ENCODE measurements at places on chromosomes 5 and 9. TPM values are rescaled to one million over a fixed set of nuclear protein-coding genes. Genes with fewer than 3 reads are reported as not detected.

The TIFAB gene
- total RNA-seq: not detected

The TEK gene
- total RNA-seq: 21.1 TPM

The TMEM141 gene
- total RNA-seq: 75.9 TPM

The IFNA2 gene
- total RNA-seq: not detected

The TLX3 gene
- total RNA-seq: not detected

The GRXCR2 gene
- 5.5 TPM for total RNA-seq

DNA sequence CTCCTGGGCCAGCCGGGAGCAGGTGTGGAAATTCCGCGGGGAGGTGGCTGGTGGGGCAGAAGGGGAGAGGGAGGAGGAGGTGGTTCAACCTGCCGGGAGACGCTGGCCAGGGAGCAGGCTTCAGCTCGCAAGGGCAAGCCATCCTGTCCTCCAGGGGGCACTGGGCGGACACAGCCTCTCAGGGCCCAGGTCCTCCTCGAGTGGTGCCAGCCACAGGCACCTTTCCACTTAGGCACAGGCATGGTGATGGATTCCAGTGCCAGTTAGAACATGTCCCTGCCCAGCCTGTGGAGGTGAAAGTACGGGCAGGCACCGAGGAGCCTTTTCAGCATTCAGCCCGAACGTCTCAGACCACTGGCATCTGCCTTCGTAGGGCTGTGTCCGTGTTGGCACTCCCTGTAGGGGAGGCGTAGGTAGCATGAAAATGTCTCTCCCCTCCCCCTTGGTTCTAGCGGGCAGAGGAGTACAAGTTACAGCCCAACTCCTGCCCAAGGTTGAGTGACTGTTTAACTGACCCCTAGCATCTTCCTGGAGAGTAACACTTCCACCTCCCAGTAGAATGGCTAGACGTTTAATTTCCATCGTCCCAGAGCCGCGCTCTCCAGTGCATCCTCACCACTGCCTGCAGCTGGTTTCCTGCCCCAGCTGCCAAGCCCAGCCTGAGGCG, 48.9 kb downstream of the DAB2IP start:
- DNase-seq: peak; percentile 85

DNA sequence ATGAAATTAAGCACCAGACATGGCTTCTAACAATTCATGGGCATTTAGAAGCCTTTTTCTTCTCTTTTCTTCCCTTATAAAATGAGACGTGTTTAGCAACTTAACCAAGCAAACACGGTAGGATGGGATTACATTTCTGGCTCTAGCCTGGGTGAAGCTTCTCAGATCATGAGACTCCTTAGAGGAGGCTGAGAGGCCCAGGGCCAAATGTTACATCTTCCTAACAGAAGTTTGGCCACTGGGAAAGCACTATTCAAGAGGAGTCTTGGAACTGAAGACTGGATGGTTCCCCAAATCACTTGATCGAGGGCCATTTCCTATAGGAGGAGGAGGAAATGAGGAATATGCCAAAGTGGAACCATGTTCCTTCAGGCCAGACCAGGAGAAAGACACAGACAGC, 1.9 kb downstream of the GABRP start:
- no peak for DNase-seq

- DNase-seq: no peak
These were observed 13.8 kb downstream of the TMEM267 start for GRCh38 chr5:43469671-43470391.

DNA sequence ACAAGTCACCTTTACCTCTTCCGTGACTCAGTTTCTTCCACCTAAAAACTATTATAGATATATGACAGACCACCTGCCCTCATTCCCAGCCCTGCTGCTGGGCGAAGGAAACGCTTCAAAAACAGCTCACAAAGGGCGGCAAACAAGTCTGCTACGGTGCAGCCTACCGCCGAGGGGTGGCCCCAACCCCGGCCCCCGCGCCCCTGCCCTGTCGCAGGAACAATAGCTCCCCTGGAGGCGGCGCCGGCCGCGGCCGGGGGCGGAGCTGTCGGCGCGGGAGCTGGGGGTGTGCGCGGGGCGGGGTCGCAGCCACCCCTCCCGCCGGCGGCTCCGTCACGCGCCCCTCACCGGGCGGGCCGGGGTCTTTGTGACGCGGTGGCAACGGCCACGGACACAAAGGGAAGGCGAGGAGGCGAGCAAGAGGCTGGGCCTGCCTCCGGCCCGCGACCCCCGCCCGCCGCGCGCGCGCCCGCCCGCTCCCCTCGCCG, at the start of gene TMEFF1:
Gene TMEFF1, plus strand, starts transcription at position 362 of the 488 bp plus-strand sequence. CDS start 396 bp downstream, outside the sequence.
- DNase-seq: no peak

DNA sequence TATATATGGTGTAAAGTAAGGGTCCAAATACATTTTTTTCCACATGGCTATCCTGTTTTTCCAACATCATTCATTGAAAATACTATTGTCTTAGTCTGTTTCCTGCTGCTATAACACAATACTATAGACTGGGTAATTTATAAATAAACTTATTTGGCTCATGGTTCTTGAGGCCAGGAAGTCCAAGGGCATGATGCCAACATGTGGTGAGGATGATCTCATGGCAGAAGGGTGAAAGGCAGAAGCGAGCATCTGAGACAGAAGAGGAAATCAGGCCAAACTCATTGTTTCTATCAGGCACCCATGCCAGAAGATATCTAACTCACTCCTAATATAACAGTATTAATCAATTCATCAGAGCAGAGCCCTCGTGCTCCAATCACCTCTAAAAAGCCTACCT, 42.6 kb downstream of the ANKRD55 start:
- DNase-seq: no peak

- DNase-seq: no peak
These were observed 6.4 kb upstream of the NOTCH1 start for GRCh38 chr9:136552117-136552703.

DNA sequence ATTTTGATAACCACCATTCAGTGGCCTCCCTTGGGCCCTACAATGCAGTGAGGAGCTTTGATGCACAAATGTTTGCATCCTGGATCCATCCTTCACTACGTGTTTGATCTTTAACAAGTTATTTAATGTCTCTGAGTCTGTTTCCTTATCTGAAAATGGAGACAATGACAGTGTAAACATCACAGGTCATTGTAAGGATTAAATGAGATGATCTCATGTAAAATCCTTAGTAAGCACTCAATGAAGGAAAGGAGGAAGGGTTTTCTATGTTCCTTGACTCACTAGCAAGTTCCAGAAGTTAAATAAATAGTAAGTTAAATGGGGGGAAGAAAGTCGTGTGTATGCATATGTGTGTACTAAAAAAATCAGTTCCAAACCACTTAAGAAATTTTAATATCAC, 9.8 kb upstream of the SLC36A3 start:
- DNase-seq: no peak

- DNase-seq: no peak
These were observed 173.8 kb downstream of the AUH start for GRCh38 chr9:91187965-91188344.

- no peak for DNase-seq
These were observed 396.7 kb upstream of the CLINT1 start for GRCh38 chr5:158255609-158256008.

DNA sequence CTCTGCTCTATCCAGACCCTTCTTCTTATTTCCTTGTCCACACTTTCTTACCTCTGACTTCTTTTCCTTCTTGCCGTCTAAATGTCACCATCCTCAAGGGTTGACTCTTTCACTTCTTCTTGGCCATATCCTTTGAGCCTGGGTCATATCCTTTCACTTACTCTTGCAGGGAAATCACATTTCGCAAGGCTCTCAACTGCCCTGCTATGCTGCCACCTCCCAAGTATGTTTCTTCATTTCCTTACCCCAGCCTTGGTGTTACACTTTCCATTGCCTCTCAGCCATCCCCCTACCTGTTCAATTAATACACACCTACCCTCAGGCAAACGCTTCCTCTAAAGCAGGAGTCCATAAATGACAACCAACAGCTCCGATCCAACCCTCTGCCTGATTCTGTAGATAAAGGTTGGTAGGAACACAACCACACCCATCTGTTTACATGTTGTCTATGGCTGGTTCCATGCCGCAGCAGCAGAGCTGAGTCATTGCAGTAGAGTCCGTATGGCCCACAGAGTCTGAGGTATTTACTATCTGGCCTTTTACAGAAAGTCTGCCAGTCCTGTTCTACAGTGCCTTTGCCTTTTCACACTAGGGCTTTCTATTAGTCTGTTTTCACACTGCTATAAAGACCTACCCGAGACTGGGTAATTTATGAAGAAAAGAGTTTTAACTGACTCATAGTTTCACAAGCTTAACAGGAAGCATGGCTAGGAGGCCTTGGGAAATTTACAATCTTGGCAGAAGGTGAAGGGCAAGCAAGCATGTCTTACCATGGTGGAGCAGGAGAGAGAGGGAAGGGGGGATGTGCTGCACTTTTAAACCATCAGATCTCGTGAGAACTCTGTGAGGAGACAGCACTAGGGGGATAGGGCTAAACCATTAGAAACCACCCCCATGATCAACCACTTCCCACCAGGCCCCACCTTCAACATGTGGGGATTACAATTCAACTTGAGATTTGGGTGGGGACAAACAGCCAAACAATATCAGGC, 97.9 kb downstream of the SV2C start:
- DNase-seq: no peak

DNA sequence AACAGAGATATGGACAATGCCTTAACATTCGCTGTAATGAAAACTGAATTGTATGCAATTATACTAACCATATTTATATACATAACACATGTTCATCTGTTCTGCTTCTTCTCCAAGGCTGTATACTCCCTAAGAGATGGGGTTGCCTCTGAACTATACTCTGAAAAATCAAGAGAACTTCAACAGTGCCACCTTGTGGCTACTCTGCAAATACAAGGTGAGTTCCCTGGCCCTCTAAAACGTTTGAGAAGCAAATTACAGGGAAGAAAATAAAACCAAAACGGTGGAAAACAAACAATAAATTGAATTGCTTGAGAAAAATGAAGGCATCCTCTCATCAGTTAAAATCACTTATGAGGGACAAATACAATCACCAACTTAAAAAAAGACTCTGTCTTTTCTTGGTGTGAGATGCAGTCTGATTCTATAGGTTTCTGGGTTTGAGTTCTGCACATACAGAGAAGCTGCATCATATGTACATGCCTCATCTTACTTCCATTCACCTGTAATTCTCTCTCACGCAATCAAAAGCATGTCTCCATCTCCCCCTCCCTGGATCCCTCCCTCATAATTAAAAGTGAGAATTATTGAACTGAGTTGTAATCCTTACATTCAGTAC, 98.6 kb downstream of the FBXW11 start:
- DNase-seq: no peak

DNA sequence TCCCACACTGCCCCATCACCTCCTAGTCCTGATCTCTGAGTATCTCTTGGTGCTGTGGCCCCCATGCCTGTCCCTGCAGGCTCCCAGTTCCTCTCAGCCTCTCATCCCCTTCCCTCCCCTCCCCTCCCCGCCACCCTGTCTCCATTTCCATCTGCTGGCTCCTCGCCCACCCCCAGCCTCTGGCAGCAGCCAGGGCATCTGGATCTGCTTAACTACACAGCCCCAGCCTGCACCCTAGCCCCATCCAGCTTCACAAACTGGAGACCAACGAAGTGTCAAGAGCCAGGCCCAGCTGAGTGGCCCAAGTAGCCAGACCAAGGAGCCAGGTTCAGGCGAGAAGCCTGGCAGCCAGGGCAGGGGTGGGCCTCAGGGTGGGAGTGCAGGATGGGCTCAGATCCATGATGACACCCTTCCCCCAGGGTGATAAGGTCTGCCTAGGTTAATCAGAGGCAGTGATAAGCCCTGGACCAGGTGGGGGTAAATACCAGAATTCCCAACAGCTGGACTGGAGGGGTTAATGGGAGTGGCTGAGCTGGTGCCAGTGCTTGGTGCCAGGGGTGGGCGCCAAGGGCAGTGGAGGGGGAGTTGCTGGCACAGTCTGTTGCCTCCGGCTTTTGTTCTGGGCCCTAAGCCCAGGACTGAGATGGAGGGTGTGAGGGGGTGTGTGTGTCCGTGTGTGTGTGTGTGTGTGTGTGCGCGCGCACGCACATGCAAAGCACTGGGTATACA, 2.5 kb downstream of the IL11RA start:
- DNase-seq: peak; percentile 86

- no peak for DNase-seq
These were observed 62.6 kb downstream of the ANKRD55 start for GRCh38 chr5:56170557-56170956.

DNA sequence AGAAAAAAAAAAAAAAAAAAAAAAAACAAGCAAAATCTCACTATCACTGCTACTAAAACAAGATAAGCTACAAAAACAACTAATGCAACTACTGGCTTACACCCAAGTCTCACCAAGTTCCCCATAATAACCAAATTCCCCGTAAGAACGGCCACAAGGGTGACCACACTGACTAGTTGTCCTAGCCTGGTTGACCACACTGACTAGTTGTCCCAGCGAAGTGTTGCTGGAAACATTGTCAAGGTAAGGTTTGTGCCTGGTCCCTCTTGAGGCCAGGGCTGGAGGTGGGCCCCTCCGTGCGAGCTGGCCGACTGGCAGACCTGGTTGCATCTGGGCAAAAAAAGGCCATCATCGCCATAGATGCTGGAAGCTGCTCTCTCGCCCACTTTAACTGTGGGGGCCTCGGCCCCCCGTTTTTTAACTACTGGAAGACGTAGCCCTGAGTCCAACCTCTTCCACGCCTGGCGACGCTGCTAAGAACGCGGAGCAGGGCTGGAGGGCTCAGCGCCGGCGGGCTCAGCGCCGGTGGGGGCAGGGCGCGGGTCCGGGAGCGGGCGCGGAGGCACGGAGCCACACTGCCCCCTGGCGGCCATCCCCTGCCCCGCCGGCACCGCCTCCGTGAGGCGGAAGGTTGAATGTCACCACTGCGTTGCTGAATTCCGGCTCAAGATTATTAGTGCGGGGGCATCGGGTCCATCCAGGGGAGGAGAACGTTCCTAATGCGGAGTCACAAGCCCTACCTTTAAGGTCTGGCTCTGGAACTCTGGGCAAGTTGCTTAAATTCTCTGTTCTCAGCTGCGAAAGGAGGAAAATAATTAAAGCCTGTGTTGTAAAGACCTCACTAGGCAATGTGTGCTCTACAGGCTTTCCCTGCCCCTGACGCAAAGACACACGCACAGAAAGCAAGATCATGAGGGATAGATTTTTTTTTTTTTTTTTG, 84.0 kb downstream of the HSD17B3 start:
- peak; percentile 90 for DNase-seq

DNA sequence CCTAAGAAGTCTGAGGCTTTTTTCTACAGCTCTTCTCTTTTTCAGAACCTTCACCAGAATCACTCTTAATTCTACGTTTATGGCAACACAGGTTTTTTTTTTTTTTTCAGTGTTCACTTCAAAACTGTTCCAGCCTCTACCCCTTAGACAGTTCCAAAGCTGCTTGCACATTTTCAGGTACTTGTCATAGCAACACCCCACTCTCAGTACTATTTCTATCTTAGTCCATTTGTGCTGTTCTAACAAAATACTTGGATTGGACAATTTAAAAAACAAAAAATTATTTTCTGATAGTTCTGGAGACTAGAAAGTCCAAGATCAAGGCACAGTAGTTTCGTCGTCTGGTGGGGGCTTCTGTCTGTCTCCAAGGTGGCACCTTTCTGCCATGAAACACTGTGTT, 340.9 kb upstream of the RPS23 start:
- DNase-seq: no peak

Measured in Right ventricle myocardium inferior (tissue), 1 donor.